ENCODE measurements at places on chromosomes 2 and 18. TPM values are rescaled to one million over a fixed set of nuclear protein-coding genes. Genes with fewer than 3 reads are reported as not detected.

CELF4 gene
- not detected for total RNA-seq

- no peak for DNase-seq
Measured at GRCh38 chr18:60873708-60874107, 459.5 kb upstream of the CDH20 start.

DNA sequence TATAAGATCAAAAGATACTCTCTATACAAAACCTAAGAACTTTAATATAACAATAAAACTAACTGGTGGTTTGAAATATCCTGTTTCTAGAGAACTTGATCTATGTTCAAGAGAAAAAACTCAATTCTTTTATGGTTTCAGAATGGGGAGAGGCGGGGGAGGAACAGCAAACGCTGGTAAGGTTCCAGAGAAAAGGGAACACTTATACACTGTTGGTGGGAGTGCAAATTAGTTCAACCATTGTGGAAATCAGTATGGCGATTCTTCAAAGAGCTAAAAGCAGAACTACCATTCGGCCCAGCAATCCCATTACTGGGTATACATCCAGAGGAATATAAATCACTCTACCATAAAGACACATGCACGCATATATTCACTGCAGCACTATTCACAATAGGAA is 17.2 kb downstream of the FAM98A start:
- no peak for DNase-seq

GRCh38 chr2:174591740-174592139 is 5.9 kb downstream of the WIPF1 start:
- no peak for DNase-seq

DAW1 gene
- total RNA-seq = 0.26 TPM

Measured in Panc1 (cell line).